ENCODE measurements at places on chromosomes 7 and 10.

GRCh38 chr7:33790746-33791145, 114.6 kb upstream of the BMPER start:
- no peak for DNase-seq

GRCh38 chr7:63012633-63013183, 985.9 kb upstream of the ZNF722 start:
- DNase-seq = no peak

DNA sequence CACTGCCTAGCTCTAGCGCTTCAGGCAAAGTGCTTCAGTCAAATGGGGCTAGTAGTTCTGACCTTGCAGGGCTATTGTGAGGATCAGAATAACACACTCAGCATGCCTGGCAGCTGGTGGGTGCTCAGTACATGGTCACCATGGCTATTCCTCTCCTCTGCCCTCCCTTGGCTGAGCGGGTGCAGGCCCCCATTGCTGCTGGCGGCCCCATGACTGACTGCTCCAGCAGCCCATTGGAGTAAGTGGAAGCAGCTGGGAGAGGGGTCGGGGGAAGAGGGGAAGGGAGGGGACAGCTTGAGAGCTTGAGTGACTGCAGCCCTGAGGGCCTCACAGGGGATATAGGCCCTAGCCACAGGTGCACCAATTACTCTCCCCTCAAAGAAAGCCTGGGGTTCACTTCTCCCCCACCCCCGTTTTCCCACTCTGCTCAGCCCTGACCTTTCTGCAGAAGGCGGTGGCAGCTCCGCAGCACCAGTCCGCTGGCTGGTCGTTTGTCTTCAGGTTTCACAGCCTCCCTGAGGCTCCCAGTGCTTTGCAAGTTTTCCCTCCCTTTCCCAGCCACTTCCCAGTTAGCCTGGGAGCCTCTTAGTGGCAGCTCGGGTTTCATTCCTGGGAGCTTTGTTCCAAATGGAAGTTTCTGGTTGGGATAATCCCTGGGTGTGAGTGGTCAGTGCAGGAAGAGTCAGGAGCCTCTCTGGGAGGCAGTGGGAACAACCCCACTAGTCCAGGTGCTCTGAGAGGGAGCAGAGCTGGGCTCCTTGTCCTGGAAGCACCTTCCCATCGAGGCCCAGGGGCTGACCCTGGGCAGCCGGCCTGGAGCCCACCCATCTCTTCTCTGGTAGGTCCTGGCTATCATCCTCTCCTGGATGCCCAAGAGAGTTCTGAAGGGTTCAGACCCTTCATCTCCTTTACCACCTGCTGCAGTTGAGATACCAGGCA, 16.3 kb downstream of the FGF8 start:
- no peak for DNase-seq

GRCh38 chr7:151366166-151366879, 24.7 kb downstream of the NUB1 start:
- DNase-seq = no peak

- DNase-seq = no peak
These were observed 61.6 kb upstream of the MRLN start for GRCh38 chr10:59814878-59815277.

GRCh38 chr7:66657798-66658197, 29.1 kb downstream of the KCTD7 start:
- DNase-seq = no peak

DNA sequence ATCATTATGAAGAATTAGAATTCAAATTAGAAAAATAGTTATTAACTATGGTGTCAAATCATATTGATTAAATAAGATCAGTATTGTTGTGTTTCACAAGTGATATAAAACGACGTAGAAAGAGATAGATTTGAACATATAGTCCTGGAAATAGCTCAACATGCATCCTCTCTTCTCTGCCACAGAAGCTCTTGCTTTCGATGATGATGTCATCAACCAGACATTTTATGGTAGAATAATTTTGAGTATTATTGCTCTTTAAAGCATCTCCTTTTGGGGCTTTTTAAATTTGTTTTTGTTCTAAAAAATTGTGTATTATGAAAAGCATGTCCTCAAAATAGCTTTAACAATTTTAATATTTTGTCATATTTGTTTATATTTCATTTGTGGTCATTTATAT, 95.0 kb downstream of the DGKB start:
- no peak for DNase-seq

- DNase-seq = no peak
These were observed 287.2 kb downstream of the GFRA1 start for GRCh38 chr10:115985786-115986185.

- DNase-seq = no peak
These were observed 307.1 kb downstream of the MTERF1 start for GRCh38 chr7:91573405-91573804.

GRCh38 chr10:107103174-107104025, 61.1 kb downstream of the SORCS1 start:
- no peak for DNase-seq

DNA sequence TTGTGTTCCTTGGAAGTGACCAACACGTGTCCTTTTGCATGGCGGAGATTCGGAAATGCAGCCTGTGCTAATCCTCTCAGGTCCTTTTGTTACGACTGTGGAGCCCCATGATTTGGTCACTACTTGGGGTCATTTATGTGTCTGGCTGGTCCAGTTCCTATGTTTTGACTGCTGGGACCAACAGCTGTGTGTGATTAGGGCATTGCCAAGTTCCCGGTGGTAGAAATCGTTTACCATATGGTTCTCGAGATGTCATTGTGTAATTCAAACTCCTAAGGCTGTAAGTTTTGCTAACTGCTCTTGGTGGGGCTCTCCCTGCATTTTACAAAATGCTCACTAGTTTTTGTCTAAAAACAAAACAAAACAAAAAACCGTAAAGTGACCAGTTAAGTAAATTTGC, 62.0 kb downstream of the CCNY start:
- DNase-seq = no peak

- DNase-seq = no peak
These were observed 47.9 kb upstream of the STK17A start for GRCh38 chr7:43535031-43535451.

DNA sequence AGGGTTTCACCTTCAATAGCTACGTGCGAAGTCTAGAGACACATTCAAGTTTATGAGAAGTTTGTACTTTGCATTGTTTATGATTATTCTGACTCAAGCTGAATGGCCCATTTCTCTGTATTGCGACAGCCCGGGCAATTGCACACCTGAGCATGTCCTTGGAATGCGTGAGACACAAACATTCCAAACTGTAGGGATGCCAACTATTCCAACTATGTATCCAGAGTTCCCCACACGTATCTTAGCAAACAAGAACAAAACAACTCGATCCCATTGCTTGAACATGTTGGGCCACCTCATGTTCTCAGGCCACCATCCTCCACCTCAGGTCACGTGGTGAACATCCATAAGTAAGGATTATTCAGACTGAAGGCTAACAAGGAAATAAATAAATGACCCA, 51.4 kb upstream of the EGFR start:
- DNase-seq = no peak

- DNase-seq = peak; percentile 27
These were observed 36.0 kb downstream of the KCNH2 start for GRCh38 chr7:150942001-150942590.

DNA sequence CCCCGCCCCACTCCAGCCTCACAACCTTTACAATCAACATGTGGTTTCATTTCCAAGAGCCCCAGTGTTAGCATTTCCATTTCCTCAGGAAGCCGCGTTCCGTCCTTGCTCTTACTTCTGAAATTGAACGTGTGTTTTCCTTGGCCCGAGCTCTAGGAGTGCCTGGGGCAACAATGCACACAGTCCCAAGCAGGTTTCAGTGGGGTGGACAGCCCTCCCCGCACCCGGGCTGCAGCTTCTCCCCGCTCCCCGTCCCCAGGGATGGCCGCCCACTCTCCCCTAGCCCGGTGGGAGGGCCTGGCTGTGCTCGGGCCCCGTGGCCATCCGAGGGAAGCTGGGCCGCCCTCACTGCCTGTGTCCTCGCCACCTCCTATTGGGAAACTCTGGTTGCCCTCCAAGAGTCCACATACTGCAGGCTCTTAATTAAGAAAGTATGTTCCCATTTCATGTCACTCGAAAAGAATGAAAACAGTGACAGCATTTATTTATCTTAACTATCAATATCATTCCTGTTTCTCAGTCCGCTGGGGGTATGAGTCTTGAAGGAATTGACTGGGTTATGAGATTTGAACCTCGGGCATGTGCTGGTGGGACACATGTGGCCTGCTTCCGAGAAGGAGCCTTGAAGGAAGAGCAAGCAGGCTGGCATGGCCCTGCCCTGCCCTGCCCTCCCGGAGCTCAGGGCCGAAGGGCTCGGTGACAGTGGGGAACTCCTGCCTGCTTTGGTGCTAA, 163.8 kb downstream of the GRK5 start:
- DNase-seq = no peak

DNA sequence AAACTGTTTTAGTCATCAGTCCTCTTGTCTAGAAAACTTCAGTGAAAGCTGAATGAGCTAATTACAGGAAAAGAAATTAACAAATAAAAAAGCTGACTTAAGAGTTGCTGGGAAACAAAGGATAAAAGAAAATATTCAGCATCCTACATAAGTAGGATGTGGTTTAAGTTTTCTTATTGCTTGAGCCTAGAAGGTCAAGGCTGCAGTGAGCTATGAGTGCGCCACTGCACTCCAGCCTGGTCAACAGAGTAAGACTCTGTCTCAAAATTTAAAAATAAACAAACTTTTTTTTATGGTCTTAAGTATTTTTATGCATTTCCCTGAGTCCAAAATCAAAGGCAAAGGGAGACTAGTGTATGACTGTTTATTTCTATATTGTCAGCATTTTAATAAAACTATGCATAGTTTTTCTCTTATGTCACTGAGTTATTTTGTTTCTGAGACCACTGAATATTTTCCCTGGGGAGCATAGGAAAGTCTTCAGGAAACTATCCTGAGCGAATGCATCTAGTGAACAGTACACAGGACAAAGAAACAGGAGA, 40.0 kb upstream of the LRRN3 start:
- no peak for DNase-seq

DNA sequence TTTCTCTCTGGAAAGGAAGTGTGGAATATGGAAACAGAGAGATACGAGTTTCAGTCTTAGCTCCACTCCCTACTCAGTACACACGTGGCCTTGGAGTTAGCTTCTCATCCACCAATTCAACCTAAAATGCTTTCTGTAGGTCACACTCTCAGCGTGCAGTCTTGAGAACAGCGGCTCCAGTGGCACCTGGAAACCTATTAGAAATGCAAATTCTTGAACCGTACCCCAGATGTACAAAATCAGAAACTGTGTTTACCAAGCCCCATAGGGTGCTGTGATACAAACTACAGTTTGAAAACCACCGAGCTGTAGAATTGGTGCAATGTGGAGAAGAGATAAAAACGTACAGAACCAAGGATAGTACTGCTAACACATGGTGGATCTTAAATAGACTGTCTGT, 91.1 kb upstream of the SP4 start:
- no peak for DNase-seq

- DNase-seq = no peak
These were observed 7.4 kb upstream of the CYCS start for GRCh38 chr7:25132430-25132829.

GRCh38 chr7:47297120-47297519, 284.8 kb downstream of the TNS3 start:
- no peak for DNase-seq

GRCh38 chr10:89262086-89263051, 10.8 kb upstream of the LIPA start:
- no peak for DNase-seq

GRCh38 chr7:137882261-137882668, 35.5 kb upstream of the DGKI start:
- no peak for DNase-seq

GRCh38 chr10:76285012-76285411, 853.6 kb downstream of the LRMDA start:
- no peak for DNase-seq

- DNase-seq = no peak
These were observed 55.9 kb downstream of the MYO3A start for GRCh38 chr10:25989951-25990350.

DNA sequence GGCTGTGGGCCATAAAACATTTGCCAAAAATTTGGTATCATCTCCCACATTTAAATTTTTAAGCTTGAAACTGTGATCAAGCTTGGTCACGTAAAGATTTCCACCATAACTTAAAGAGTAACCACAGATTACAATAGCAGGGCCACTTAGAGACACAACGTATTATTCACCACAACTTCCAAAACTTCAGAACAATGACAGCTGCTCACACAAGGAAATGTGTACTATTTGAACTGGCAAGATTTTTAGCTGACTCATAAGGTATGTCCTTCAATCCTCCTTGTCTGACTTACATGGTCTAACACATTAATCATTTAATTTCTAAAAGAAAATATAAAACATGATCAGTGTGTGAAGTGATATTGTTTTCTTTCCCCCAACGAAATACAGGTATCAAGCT, 234.5 kb downstream of the PARD3 start:
- no peak for DNase-seq

- no peak for DNase-seq
These were observed 24.1 kb upstream of the PNLIP start for GRCh38 chr10:116521424-116522290.

Data from CD4-positive, alpha-beta T cell treated with Interleukin-4 for 1 hour (primary cell).